Adipocyte (in vitro differentiated cells): ENCODE measurements at places on chromosomes 2 and 18.
A peak's percentile ranks its signal among the peaks of the same experiment; 100 is the strongest.

- no peak for DNase-seq
Observed at GRCh38 chr2:63218800-63219526, 168.3 kb downstream of the OTX1 start.

- DNase-seq, result peak; percentile 86
Observed at GRCh38 chr2:175690113-175690837, 311.8 kb downstream of the LNPK start.

- peak; percentile 12 for DNase-seq
Observed at GRCh38 chr2:128664499-128664971, 345.9 kb upstream of the HS6ST1 start.

DNA sequence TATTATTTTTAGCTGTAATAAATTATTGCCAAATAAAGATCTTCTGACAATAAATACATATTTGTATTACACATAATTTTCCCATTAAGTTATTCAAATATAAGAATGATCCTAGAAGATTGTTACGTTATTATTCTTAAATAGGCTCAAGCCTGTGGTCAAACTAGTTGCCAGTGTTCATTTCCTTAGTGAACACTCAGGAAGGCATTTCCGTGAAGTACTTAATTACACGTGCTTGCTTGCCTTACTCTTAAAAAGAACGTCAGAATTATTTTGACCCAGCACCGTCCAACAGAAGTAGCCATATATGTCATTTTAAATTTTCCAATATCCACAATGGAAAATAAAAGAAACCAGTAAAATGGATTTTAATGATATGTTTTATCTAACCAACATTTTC lies 249.8 kb downstream of the TXNL1 start:
- DNase-seq, result no peak

- no peak for DNase-seq
Observed at GRCh38 chr2:79235135-79235534, 75.6 kb upstream of the REG3A start.

- DNase-seq, result no peak
Observed at GRCh38 chr2:186599186-186599778, 9.4 kb downstream of the ITGAV start.

DNA sequence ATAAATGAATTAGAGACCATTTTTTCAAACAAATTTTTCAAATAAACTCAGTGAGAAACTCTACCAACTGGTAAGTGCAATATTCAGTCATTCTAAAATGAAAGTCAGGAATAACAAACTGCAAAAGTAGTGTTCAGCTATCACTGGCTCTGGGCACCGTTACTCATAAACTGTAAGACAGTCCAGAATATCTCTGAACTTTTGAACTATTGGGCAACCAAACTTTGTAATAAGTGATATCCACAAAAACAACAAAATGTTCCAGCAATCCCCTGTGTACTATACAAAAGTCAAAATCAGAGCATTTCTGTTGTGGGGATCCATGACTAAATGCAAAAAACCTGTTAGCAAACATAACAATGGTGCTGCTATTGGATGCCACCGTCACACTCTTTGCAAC lies 56.3 kb downstream of the SLC25A12 start:
- DNase-seq, result peak; percentile 74

DNA sequence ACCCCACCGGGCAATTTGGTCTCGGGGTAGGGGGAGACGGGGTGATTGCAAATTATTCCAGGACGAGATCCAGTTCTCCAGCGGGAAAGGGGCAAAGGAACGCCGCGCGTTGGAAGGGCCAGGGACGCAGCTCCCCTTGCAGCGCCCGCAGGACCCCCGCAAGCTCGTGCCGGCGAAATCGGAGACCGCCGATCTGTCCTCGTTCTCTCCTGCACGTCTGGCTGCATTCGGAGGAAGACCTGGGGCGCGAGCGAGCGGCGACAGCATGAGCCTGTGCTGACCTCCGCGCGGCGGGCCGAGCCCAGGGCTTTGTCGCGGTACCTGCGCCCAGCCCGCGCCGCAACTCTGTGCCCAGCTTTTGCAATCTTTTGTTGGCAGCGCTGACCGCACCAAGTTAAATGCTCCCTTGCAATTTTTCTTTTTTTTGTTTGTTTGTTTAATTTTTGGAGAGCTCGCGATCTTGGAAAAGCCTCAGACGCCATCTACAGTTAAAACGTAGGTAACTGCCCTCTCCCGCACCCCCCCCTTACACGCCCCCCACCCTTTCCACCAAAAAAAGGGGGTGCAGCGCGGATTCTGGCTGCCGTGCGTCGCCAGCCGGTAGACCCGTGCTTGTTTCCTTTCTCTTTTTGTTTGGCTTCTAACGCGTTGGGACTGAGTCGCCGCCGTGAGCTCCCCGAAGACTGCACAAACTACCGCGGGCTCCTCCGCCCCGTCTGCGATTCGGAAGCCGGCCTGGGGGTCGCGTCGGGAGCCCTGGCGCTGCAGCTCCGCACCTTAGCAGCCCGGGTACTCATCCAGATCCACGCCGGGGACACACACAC lies 667 bp downstream of the TRIB2 start:
- DNase-seq, result peak; percentile 88

DNA sequence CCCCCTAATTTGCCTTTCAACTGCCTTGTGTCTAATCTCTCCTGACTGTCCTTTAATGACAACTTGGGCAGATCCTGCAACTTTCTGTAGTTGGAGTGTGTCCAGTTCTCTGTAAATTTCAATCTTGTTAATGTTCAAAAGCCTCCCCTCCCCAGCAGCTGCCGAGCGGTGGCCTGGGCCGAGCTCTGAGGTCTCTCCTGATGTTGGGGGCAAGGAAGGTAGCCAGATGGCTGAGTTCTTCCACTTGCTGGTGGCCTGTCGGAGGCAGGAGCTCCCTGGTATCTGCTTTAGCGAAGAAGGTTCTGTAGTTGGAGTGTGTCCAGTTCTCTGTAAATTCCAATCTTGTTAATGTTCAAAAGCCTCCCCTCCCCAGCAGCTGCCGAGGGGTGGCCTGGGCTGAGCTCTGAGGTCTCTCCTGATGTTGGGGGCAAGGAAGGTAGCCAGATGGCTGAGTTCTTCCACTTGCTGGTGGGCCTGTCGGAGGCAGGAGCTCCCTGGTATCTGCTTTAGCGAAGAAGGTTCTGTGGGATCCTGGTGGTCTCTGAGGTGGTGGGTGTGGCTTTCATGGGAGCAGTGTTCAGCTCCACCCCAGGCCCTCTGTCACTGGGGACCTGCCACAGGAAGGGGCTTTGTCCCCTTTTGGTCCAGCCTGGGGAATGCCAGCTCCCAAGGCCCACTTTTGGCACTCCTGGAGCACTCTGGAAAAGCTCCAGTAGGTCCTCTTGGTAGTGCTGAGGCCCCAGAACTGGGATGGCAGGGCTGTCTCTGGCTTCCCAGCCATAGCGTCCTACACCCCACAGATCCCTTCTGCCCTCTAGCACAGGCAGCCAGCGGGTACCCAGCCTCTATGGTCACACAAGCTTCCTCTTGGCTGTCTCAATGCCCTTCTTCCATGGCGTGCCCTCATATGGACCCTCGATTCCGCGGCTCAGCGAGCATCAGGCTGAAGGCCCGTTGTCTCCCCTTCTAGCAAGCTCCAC lies 211.9 kb downstream of the ALPK2 start:
- peak; percentile 64 for DNase-seq

GRCh38 chr18:22613788-22614187 lies 196.1 kb upstream of the CTAGE1 start:
- DNase-seq, result peak; percentile 47

DNA sequence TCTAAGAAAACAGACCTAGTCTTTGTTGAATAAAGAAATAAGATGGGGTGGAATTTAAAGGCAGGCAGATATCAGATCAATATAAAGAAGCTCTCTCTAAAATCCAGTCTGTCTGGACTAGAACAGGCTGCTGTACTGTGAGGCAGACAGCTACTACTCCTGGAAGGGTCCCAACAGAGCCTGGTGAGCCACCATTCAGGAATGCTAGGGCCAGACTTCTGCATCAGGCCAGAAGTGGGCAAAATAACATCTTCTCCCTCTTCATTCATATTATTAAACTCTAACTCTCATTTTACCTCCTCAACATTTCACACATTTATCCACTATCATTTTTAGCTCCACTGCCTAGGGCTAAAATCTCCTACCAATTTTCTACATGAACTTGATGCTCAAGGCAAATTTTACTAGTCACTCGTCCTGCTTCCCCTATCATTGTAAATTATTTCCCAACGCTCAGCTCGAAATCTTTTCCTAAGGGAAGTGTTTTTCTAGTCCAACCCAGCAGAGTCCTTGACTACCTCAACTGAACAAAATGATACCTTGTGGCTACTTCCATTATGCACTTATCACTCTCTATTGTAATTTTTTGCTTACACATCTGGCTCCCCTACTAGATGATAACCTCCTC lies 45.2 kb upstream of the GLS start:
- DNase-seq, result peak; percentile 94

DNA sequence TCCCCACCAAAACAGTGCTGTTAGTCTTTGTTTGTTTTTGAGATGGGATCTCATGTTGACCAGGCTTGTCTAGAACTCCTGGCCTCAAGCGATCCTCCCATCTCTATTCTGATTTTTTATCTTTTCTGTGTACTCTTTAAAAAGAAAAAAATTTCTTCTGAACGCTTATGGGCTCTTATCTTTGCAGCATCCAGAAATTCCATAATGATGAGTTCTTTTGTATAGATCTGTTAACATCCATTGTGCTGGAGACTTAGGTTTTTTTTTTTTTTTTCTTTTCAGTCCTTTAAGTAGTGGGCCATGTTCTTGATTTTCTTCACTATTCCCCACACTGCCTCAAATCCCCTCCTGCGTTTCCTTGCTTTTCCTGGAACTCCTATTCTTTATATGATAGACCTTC lies 31.0 kb downstream of the RBBP8 start:
- DNase-seq, result no peak

GRCh38 chr18:12844391-12844790 lies 39.6 kb downstream of the PTPN2 start:
- no peak for DNase-seq

GRCh38 chr2:222526480-222527277 lies 102.3 kb downstream of the SGPP2 start:
- no peak for DNase-seq

GRCh38 chr2:190407662-190408537 lies at the start of gene MFSD6:
Gene MFSD6, plus strand, starts transcription at chr2:190408355. Its CDS starts 27,675 bp downstream, at chr2:190436030.
- DNase-seq, result peak; percentile 64

GRCh38 chr2:191352536-191352935 lies 107.3 kb downstream of the MYO1B start:
- peak; percentile 67 for DNase-seq

- no peak for DNase-seq
Observed at GRCh38 chr2:141021611-141022010, 1109.2 kb downstream of the LRP1B start.

GRCh38 chr2:46410273-46411244 lies 68.8 kb upstream of the TMEM247 start:
- no peak for DNase-seq

GRCh38 chr18:5040476-5040875 lies 156.6 kb downstream of the AKAIN1 start:
- no peak for DNase-seq

DNA sequence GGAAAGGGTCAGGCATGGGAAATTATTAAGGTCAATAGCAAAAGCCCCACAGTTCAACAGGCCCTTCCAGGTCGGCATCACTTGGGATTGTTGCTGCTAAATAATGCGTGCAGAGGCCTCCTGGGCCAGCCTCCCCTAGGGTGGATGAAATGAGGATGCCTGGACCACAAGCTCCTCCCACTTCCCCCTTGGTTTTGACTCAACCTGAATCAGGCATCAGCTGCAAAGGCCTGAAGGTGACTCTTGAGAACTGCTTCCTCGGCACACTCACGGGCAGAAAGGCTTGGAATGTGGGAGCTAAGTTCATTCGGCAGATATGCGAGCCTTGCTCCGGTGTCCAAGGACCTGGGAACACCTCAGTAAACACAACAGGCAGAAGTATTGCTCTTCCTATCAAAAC lies 69.3 kb downstream of the MBP start:
- no peak for DNase-seq

DNA sequence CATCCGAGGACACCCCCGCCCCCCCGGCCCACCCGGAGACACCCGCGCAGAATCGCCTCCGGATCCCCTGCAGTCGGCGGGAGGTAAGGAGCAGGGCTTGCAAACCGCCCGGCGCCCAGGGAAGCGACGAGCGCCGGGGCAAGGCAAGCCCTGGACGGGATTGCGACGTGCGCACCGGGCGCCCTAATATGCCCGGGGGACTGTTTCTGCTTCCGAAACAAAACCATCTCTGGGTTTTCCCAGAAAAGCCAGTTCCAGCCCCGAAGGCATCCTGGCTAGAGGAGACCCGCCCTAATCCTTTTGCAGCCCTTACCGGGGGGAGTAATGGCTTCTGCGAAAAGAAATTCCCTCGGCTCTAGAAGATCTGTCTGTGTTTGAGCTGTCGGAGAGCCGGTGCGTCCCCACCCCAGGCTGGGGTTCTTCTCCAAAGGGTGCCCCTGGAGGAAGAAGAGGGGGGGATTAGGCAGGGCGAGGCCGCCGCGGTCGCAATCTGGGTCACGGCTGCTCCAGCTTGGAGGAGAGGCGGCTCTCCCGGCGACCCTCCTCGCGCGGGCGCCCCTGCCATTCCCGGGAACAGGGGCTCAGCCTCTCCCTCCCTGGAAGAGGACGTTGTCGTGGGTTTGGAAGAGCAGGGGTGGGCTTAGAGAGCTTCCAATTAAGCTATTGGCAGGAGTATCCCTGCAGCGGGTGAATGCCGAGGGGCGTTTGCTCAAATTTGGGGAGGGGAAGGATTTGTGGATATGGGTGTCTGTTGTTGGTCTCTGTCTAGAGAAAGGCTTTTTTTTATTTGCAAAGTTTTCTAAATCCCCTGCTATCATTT lies 521 bp downstream of the MYCN start:
- no peak for DNase-seq

GRCh38 chr2:150296770-150297546 lies 190.5 kb downstream of the RND3 start:
- DNase-seq, result peak; percentile 16

- DNase-seq, result no peak
Observed at GRCh38 chr2:73408198-73408597, 22.6 kb downstream of the ALMS1 start.

DNA sequence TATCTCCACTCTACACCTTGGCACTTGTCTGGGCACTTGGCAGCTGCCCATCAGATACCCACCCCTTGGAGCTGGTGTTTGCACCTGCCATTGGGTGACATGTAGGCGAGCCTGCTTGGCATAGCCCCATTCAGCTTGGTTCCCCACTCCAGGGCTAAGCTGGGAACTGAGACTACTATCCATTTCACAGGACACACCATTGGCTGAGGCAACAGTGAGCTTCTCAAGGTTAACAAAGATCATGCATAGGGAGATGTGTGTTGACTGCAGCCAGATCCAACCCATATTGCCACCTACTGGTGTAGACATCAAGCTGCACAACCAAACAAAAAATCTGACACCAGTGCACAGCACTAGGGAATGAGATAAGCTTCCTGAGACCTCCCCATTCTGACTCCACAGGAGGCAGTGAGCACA lies 1389.8 kb upstream of the TMEFF2 start:
- peak; percentile 33 for DNase-seq

DNA sequence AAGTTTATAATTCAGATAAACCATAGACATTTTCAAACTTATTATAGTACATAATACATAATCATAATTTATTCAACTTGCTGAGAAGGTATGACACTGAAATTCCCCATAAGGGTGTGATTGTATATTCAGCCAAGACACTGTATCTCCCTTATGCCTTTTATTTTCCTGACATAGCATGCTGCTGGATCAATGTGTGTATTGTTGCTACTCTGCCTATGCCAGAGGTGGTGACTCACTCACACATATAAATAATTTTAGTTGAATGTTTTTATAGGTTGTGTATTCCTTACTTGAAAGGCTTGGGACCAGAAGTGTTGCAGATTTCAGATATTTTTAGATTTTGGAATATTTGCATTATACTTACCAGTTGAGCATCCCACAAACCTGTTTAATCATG lies 86.8 kb downstream of the VRK2 start:
- peak; percentile 18 for DNase-seq
